ENCODE measurements at places on chromosomes 7 and 10.

- DNase-seq, result no peak
Observed at GRCh38 chr10:71173466-71173865, 38.9 kb upstream of the UNC5B start.

GRCh38 chr10:69406302-69406811 lies 10.4 kb downstream of the TACR2 start:
- DNase-seq, result no peak

DNA sequence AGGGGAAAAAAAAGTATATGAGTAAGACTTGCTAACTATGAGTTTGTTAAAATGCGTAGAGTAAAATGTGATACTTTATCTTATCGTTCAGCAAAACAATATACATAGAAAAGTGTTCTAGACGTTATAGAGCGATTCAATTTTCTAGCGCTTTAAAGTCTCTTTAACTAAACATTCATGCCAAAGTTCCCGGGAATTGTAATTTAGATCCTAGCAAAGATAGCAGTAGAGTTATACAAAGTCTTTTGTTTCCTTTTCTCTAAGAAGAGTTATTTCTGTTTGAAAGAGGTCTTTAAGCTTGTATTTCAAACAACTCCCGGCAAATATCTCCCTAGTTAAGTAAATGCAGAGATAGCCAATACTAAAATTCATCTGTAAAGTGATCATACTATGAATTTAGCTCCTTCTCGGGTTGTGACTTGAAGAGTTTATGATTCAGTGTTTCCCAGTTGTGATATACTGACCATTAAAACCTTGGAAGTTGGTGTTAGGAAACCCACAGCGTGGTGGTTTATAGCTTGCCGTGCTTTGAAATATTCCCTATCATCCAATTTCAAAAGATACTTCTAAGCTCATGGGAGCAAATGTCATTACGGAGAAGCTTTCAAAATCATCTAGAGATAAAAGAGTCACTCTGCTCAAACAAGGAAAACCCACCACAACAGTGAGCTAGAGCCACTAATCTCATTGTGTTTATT lies 171.7 kb downstream of the CSTF2T start:
- no peak for DNase-seq

GRCh38 chr10:19626156-19626555 lies 190.1 kb upstream of the PLXDC2 start:
- DNase-seq, result no peak

GRCh38 chr10:21172930-21173801 lies 276.1 kb upstream of the NEBL start:
- no peak for DNase-seq

DNA sequence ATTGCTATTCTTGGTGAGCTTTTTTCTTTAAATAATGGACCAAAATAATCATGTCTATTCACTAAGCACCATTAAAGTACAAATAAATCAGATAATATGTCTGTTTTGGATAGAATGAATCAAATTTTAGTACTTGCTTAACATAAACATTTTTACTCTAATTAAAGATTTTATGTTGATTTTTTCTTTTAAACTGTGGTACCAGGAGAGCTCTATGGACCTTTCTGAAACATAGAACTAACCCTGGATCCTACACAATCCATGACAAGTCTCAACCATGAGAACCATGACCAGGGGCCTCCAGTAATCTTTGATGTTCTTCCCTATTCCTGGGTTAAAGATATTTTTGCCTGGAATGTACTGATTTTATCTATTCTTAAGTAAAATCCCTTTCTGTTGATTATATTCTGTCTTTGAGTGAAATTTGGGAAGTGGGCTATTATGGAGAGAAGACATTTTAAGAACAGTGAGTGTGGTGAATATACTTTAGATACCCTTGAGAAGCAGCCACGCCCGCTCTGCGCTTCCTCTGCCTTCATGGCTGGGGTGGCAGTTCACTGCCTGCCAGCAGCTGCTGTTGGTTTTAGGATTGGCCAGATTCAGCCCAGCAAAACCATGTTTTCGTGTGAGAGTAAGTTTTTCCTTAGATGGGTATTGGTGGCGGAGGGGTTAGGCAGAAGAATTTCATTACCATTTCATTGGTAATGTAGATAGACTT lies 42.2 kb upstream of the BHLHA15 start:
- no peak for DNase-seq

GRCh38 chr10:30863516-30864210 lies 168.0 kb downstream of the ZNF438 start:
- no peak for DNase-seq

DNA sequence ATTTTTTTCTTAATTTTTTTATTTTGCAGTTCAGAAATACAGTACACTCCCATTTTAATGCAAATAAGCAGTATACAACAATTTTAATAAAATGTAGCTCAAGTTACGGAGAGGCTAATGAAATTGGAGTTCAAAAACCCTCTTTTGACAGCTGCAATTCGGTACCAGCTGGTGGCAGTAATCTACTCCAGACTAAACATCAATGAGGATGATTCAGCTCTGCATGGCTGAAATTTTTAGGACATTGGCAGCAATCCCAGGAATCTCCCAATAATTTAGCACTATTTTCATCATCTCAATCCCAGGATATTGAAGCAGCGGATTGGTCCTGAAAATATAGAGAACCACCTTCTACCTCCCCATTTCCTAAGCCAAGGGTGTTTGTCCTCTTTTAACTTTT lies 278.8 kb downstream of the CACNA2D1 start:
- no peak for DNase-seq

DNA sequence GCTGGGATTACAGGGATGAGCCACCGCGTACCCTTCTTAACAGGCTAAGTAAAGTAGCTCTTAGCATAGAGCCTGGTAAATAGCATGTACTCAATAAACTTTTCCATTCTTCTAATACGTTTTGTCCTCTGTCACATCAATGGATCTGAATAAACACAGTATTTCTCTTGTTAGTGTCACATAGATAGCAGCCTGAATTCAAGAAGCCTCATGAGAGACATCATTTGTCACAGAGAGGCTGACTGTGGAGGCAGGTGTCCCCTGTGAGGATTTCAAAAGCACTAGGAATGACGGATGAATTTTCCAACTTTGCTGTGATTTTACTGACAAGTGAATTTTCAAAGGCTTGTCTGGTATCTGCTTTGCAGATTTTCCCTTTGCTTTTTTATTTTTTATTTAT lies 82.6 kb upstream of the CDC14C start:
- DNase-seq, result no peak

- no peak for DNase-seq
Observed at GRCh38 chr10:131461093-131461492, 149.6 kb upstream of the TCERG1L start.

DNA sequence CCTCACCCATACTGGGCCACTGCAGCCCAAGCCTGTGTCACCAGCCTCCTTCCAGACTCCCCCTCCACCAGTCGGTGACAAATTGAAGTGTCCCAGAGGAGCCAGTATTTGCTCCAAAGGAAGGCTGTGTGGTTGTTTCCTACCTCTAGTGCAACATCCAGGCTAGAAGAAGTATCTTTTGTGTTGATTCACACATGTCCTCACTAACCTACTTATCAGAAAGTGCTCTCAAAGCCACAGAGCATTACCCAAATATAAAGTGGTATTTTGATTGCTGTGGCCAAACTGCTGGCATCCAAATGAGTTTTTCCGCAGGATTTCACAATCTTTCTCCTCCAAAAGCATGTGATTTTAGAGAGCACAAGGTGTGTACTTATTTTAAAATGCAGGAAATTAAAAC lies 134.8 kb downstream of the CUL2 start:
- no peak for DNase-seq

- no peak for DNase-seq
Observed at GRCh38 chr7:27520815-27521790, 141.6 kb downstream of the HIBADH start.

GRCh38 chr7:141133646-141134045 lies 59.8 kb downstream of the TMEM178B start:
- no peak for DNase-seq

DNA sequence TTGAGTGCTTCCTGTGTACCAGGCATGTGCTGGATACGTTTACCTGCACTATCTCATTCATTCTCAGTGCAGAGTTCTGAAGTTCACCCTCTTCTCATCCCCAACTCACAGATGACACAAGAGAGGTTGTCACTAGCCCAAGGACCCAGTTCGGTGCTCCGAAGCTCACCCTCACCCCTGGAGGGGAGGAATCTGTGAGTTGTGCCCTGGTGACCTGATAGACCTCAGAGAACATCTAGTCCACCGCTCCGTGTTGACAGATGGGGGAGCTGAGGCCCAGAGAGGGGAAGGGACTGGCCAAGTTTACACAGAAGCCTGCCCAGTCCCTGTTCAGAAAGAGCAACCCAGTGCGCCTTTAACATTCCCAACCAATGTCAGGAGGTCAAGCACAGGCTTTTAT lies 44.8 kb upstream of the EMX2 start:
- DNase-seq, result no peak

DNA sequence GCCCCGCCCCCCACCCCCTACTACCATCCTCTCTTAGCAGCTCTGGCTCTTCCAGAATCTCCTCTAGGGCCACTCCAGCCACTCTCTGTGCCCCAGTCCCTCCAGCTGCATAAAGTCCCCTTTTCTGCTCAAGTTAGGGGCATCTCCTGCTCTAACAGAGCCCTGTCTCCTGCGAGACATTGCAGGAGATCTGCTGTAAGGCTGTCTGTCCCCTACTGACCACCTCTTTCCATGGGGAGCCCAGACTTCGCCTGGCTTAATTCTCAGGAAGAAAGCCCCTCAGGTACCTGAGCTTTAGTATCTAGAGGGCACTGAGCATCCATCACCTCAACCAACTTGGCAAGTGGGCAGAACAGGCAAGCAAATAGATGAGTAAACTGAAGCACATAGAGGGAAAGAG lies 200.7 kb upstream of the ZMIZ1 start:
- no peak for DNase-seq

- no peak for DNase-seq
Observed at GRCh38 chr7:55570218-55570873, 2.0 kb downstream of the VOPP1 start.

GRCh38 chr7:108589199-108589598 lies 19.5 kb downstream of the DNAJB9 start:
- no peak for DNase-seq

DNA sequence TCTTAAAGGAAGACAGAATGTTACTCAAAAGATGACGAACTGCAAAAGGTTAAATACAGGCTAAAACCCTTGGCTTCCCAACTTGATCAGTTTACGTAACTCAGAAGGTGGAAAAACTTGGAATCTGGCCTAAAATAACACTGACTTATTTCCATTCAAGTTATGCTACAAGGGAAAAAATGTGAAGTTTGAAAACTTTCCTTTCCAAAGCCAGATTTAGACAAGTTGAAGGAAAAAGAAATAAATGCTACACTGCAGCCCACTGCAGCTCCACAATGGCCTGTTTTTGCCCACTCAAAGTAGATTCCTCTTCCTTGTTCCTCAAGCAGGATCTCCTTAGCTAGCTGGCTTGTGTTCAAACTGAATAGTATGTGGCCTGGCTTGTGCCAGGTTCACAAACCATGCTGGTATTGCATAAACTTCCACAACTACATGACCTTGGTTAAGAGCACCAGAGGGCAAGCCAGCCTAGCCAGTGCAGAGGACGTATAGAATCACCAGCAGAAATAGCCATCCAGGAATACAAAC lies 166.2 kb downstream of the CPEB3 start:
- no peak for DNase-seq

GRCh38 chr7:4010061-4010605 lies 672.0 kb upstream of the FOXK1 start:
- no peak for DNase-seq

Measured in activated CD4-positive, alpha-beta T cell treated with anti-CD3 and anti-CD28 coated beads for 4 hours (primary cell).